ENCODE measurements at places on chromosomes 13 and 19. TPM values are rescaled to one million over a fixed set of nuclear protein-coding genes. Genes with fewer than 3 reads are reported as not detected.
A peak's percentile ranks its signal among the peaks of the same experiment; 100 is the strongest.

TMIGD2 gene
- not detected for total RNA-seq

TDRD3 gene
- 27.6 TPM for total RNA-seq

CEACAM1 gene
- total RNA-seq = not detected

CYP4F11 gene
- not detected for total RNA-seq

GRCh38 chr13:61414686-61415057, 977 bp downstream of the PCDH20 start:
- peaks cover 37% of the 10 kb centered on the region for H3K4me1 ChIP-seq
- no peaks in the 10 kb centered on the region for H3K36me3 ChIP-seq
- no peak overlapping the region for H3K27ac ChIP-seq
- DNase-seq = no peak
- H3K4me3 ChIP-seq = peak overlapping the region; percentile 80
- peaks cover 56% of the 10 kb centered on the region for H3K27me3 ChIP-seq

GRCh38 chr13:44117351-44117750, 237.6 kb downstream of the LACC1 start:
- peaks cover 30% of the 10 kb centered on the region for H3K4me1 ChIP-seq
- H3K27ac ChIP-seq = no peak overlapping the region
- no peak overlapping the region for H3K4me3 ChIP-seq
- H3K36me3 ChIP-seq = no peaks in the 10 kb centered on the region
- DNase-seq = no peak
- no peaks in the 10 kb centered on the region for H3K27me3 ChIP-seq

- peaks cover 7% of the 10 kb centered on the region for H3K4me1 ChIP-seq
- peaks cover 3% of the 10 kb centered on the region for H3K36me3 ChIP-seq
- DNase-seq = no peak
- H3K27ac ChIP-seq = no peak overlapping the region
- no peaks in the 10 kb centered on the region for H3K27me3 ChIP-seq
These were observed 36.6 kb downstream of the FOXO1 start for GRCh38 chr13:40629678-40630384.

DNA sequence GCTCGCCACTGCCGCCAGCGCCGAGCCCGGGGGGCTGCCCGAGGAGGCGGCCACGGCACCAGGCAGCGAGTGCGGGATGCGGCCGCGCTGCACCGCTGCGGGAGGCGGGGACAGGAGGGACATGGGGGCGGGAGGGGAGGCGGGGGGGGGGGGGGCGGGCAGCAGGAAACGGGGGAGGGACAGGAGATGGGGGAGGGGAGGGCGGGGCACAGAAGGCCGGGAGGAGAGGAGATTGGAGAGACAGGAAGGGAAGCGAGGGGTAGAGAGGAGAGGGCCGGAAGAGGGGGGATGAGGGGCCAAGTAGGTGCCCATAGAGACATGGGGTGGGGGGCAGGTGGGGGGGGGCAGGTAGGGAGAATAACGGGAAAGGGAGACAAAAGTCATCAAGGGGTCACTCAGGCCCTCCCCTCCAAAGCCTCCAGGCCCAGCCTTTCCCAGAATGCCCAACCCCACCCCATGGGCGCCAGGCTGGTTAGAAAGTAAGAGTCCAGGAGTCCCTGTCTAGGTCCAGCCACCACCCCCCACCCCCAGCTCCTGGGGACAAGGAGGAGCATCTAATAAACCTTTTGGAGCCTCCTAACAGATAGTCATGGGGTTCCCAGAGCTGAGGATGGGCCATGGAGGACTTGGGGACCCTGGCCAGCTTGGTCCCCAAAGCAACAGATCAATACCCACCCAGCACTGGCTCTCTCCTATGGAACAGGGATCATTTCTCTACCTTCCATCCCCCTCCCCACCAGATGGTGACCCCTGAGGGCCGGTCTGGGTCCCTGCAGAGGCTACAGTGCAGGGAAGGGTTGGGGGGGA, 9.5 kb downstream of the NR2F6 start:
- H3K27ac ChIP-seq = peak overlapping the region; percentile 34
- H3K27me3 ChIP-seq = no peaks in the 10 kb centered on the region
- H3K4me1 ChIP-seq = peaks cover 18% of the 10 kb centered on the region
- H3K36me3 ChIP-seq = peaks cover 16% of the 10 kb centered on the region
- no peak for DNase-seq

- H3K27me3 ChIP-seq = no peaks in the 10 kb centered on the region
- peaks cover 29% of the 10 kb centered on the region for H3K4me1 ChIP-seq
- H3K36me3 ChIP-seq = no peaks in the 10 kb centered on the region
- peak overlapping the region; percentile 4 for H3K27ac ChIP-seq
- DNase-seq = no peak
These were observed 172.0 kb downstream of the DLEU7 start for GRCh38 chr13:50671497-50671850.

- no peaks in the 10 kb centered on the region for H3K27me3 ChIP-seq
- H3K36me3 ChIP-seq = peaks cover 4% of the 10 kb centered on the region
- H3K27ac ChIP-seq = no peak overlapping the region
- H3K4me1 ChIP-seq = peaks cover 31% of the 10 kb centered on the region
These were observed 310.8 kb upstream of the KLF12 start for GRCh38 chr13:74444864-74445479.

DNA sequence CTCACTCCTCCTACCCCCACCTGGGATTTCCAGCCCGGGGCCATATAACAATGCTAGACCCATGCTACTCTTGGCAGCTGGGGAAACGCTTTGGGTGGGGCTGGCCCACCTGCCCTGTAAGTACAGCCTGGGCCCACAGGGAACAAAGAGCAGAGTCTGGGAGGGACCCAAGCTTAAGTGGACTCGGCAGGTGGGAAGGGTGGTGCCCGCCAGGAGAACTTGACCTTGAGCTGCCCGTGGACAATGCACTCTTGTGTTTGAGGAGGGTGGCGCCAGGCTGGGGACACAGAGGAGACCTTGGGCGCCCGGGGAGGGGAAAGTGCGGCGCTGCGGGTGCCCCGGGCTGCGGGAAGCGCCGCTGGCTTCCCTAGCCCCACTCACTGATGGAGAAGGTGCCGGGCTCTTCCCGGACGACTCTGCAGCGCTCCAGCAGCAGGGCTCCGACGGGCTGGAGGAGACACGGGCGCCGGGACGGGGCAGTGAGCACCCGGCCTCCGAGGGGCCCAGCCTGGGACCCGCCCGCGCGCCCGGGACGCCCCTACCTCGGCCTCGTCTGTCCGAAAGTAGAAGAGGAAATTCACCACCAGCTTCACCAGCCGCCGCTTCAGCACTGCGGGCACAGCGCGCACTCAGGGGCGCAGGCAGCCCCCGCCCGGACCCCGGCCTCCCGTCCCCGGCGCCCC, 607 bp downstream of the PLEKHJ1 start:
- H3K4me1 ChIP-seq = peaks cover 46% of the 10 kb centered on the region
- no peak for DNase-seq
- no peaks in the 10 kb centered on the region for H3K27me3 ChIP-seq

GRCh38 chr13:40498461-40498860, 168.0 kb downstream of the FOXO1 start:
- H3K36me3 ChIP-seq = no peaks in the 10 kb centered on the region
- H3K27me3 ChIP-seq = no peaks in the 10 kb centered on the region
- H3K27ac ChIP-seq = no peak overlapping the region
- no peak overlapping the region for H3K4me3 ChIP-seq
- no peak for DNase-seq

DNA sequence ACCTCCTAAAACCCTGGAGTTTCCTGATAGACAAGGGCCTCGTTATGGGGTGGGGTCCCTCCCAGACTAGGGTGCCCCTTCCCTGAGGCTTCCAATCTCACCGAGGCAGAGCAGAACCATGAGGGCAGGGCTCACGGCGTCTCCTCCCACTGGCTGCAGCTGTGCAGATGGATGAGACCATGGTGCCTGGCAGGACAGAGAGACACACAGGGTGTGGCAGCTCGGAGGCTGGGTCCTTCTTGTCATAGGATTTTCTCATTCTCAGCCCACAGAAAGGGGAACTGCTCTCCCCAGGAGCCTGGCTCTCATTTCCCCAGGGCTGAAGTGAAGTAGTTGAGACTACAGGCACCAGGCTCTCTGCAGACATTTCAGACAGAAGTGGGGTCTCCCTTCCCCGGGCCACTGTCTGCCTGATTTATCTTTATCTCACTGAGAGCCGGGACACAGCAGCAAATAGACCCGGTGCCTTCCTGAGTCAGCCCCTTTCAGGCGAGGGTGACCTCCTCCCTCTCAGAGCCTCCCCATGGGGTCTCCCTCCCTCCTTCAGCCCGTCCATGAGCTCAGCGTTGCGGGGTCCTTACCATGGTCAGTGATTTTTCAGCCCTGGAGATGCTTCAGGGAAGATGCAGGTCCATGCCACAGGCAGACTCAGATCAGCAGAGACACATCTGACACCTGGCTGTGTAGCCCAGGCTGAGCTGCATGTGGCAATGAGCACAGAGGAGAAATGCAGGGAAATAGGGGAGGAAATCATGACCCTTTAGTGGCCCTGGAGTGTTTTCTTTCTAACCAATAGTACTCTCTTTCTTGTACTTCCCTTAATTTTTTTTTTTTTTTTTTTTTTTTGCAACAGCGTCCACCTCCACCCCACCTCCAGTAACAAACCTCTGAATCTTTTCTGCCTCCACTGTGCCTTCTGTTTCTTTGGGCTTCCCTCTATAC, at the start of gene LILRA5:
Gene LILRA5, minus strand, starts transcription at position 731 of the 942 bp plus-strand sequence. Its CDS starts 147 bp downstream, at position 584.
- H3K4me3 ChIP-seq = no peak within 1 kb of the TSS
- H3K4me1 ChIP-seq = no peaks in the 10 kb centered on the region

GRCh38 chr13:99282264-99283231, 24.4 kb upstream of the GPR18 start:
- peaks cover 4% of the 10 kb centered on the region for H3K36me3 ChIP-seq
- H3K27me3 ChIP-seq = no peaks in the 10 kb centered on the region
- no peak overlapping the region for H3K4me3 ChIP-seq
- no peak for DNase-seq
- peak overlapping the region; percentile 55 for H3K27ac ChIP-seq
- H3K4me1 ChIP-seq = peaks cover 32% of the 10 kb centered on the region

DNA sequence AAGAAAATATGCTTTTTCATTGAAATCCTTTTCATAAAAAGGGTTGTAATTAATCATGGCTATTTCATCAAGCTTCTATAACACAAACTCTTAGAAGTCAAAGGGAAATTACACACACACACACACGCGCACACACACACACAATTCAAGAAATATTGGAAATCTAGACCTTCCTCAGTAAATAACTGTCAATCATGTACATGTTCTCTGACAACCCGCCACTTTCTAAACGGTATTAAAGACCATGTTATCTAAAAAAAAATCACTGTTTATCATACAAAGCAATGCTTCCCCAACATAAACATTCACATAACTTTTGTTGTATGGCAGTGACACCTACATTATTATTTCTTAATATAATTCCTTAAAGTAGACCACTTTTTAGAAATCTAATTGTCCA, 132.2 kb downstream of the EFNB2 start:
- H3K27me3 ChIP-seq = no peaks in the 10 kb centered on the region
- no peak overlapping the region for H3K4me3 ChIP-seq
- peaks cover 2% of the 10 kb centered on the region for H3K36me3 ChIP-seq
- no peak for DNase-seq

DNA sequence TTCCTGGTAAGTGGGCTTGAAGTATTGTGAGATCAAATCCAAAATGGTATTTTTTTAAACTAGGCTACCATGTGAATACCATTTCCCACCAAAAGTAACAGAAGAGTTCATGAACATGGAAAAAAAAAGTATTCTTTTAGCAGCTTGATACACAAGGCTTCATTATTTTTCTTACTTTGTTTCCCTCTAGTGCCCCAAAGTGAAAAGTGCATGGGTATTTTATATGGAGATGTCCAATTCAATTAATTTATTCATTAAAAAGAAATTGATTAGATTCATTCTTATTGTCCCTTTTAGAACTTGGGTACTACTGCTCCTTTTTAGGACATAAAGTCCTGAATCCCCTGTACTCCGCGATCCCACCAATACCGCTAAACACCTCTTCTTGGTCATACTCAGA, 28.6 kb upstream of the SCEL start:
- DNase-seq = no peak
- H3K27me3 ChIP-seq = peaks cover 8% of the 10 kb centered on the region
- no peak overlapping the region for H3K27ac ChIP-seq
- H3K36me3 ChIP-seq = no peaks in the 10 kb centered on the region

GRCh38 chr13:71118779-71119364, 748.1 kb downstream of the DACH1 start:
- no peak overlapping the region for H3K4me3 ChIP-seq
- no peaks in the 10 kb centered on the region for H3K36me3 ChIP-seq
- peaks cover 6% of the 10 kb centered on the region for H3K27me3 ChIP-seq
- no peaks in the 10 kb centered on the region for H3K4me1 ChIP-seq

DNA sequence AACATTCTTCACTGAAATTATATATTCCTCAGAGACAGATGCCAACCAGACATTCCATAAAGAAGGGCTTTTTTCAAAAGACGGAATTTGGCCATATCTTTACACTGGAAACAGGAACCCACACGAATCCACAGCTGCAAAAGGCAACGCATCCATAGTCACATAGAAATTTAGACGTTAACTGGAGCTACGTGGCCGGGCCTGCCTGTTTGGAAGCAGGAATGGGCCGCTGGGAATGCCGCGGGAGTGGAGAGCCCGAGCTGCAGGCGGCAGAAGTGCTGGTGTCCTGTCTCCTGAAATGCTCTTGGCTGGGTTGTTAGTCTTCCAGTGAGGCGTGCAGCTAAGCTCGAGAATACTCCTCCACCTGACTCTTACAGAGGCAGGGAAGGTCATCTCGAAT, 122.2 kb downstream of the KL start:
- H3K4me1 ChIP-seq = peaks cover 60% of the 10 kb centered on the region
- H3K4me3 ChIP-seq = no peak overlapping the region
- no peaks in the 10 kb centered on the region for H3K27me3 ChIP-seq
- H3K36me3 ChIP-seq = peaks cover 66% of the 10 kb centered on the region
